ENCODE measurements at places on chromosomes 6 and 20.

DNA sequence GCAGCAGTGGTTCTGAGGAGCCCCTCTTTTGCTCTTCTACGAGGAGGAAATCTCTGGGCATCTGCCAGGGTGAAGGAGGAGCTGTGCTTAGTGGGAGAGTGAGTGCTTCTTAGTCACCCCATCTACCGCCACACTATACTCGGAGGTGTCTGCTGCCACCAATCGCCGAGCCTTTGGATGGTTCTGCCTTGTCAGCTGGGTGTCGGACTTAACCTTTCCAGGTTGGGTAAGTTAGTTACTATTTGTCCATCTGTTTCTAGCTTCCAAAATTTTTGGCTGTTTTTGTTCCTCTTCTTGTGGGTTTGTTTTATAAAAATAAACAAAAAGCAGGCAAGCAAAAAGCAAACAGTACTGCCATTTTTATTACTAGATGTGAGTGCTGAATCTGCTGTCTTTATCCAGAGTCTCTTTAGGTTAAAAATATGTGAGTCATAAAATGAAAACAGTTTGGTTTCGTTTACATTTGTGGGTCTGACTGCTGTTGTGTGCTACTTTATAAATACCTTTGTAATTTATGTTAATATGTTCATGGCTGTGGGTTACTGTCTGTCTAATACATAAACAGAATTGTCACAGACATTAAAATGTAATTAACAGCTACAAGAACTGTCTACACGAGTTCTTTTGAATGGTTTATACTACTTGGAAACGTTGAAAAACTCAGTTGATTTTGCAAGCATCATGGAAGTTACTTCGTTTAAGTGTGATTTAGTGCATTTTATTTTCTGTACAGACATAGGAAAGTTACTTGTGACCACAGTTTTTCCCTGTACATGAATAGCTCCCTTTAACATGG is 89.2 kb downstream of the ARID1B start:
- no peak overlapping the region for H3K27ac ChIP-seq
- peaks cover 16% of the 10 kb centered on the region for H3K4me1 ChIP-seq
- H3K4me3 ChIP-seq = no peak overlapping the region

GRCh38 chr6:25713824-25714223 is 40.7 kb upstream of the SLC17A4 start:
- H3K4me3 ChIP-seq = no peak overlapping the region

GRCh38 chr6:4577406-4577805 is 198.8 kb upstream of the CDYL start:
- no peak for DNase-seq
- H3K27ac ChIP-seq = no peak overlapping the region
- no peak overlapping the region for H3K4me3 ChIP-seq
- H3K36me3 ChIP-seq = no peaks in the 10 kb centered on the region

DNA sequence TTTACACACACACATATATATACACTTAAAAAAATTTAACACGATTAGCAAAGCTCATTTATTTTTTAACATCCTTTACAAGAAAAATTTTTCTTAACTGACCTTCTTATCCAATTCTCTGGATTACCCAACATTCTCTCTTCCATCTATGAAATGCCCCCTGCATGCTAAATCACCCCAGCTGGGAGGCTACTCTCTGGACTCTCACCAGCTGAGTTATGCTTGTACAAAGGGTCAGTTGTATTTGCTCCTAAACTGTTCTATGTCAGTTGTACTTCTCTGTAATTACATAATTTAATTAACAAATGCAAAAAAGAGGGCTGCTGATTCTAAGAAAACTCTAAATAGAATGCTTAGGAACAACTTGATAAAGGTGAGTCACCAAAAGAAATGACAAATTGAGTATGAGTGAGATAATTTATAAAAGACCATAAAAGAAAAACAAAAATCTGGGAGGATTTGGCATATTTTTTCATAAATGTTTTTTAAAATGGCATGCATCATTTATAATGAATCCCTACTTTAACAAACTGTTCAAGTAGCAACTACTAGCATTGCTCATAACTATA is 120.5 kb downstream of the KIF13A start:
- H3K36me3 ChIP-seq = no peaks in the 10 kb centered on the region
- no peak overlapping the region for H3K27ac ChIP-seq
- no peak for DNase-seq
- H3K4me1 ChIP-seq = no peaks in the 10 kb centered on the region
- no peaks in the 10 kb centered on the region for H3K27me3 ChIP-seq

- DNase-seq = no peak
- peak overlapping the region; percentile 44 for H3K27ac ChIP-seq
- peaks cover 9% of the 10 kb centered on the region for H3K36me3 ChIP-seq
- no peaks in the 10 kb centered on the region for H3K27me3 ChIP-seq
These were observed 8.3 kb upstream of the CDH26 start for GRCh38 chr20:59949911-59950310.

DNA sequence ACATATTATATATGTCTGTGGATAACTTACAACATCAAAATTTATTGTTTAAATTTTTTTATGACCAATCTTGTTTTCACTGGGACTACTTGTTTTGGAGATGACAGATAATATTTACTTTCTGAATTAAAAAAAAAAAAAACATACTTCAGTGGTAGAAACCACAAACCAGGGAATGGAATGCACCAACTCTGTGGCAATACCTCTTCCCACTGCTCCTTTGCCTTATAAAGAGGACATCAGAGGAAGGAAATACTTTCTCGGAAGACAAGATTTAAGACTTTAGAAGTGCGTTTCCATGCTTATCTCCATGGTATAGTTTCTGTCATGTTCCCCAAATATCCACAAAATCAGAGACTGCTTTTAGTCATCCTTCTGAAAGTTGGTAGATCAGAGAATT is 1241.1 kb upstream of the EYS start:
- no peaks in the 10 kb centered on the region for H3K36me3 ChIP-seq
- H3K4me1 ChIP-seq = no peaks in the 10 kb centered on the region
- H3K27me3 ChIP-seq = no peaks in the 10 kb centered on the region
- DNase-seq = no peak
- no peak overlapping the region for H3K4me3 ChIP-seq

DNA sequence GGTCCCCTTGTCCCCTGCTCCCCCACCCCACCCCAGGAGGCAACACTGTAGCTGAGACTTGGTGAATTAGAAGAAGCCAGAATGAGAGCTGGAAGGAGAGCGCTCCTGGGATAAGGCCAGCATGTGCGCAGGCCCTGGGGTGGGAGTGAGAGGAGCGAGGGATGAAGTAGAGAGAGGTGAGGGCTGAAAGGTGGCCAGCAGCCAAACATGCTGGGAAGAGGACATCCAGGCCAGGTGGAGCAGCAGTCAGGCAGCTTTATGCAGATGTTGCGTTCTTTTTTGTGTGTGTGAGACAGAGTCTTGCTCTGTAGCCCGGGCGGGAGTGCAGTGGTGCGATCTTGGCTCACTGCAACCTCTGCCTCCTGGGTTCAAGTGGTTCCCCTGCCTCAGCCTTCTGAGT is 2.2 kb upstream of the BPIFB1 start:
- H3K27ac ChIP-seq = no peak overlapping the region
- H3K4me3 ChIP-seq = no peak overlapping the region
- no peak for DNase-seq
- H3K4me1 ChIP-seq = no peaks in the 10 kb centered on the region
- no peaks in the 10 kb centered on the region for H3K27me3 ChIP-seq

DNA sequence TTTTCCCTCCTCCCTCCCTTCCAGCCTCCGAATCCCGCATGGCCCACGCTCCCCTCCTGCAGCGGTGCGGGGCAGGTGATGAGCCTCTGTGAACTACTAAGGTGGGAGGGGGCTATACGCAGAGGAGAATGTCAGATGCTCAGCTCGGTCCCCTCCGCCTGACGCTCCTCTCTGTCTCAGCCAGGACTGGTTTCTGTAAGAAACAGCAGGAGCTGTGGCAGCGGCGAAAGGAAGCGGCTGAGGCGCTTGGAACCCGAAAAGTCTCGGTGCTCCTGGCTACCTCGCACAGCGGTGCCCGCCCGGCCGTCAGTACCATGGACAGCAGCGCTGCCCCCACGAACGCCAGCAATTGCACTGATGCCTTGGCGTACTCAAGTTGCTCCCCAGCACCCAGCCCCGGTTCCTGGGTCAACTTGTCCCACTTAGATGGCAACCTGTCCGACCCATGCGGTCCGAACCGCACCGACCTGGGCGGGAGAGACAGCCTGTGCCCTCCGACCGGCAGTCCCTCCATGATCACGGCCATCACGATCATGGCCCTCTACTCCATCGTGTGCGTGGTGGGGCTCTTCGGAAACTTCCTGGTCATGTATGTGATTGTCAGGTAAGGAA is at the start of gene OPRM1:
TSS of gene OPRM1 (plus strand) at position 10 of the 612 bp plus-strand sequence. CDS start at position 315, 305 bp downstream.
- H3K4me3 ChIP-seq = no peak within 1 kb of the TSS
- no peak for DNase-seq
- H3K36me3 ChIP-seq = no peaks in the 10 kb centered on the region
- H3K27ac ChIP-seq = no peak within 1 kb of the TSS

DNA sequence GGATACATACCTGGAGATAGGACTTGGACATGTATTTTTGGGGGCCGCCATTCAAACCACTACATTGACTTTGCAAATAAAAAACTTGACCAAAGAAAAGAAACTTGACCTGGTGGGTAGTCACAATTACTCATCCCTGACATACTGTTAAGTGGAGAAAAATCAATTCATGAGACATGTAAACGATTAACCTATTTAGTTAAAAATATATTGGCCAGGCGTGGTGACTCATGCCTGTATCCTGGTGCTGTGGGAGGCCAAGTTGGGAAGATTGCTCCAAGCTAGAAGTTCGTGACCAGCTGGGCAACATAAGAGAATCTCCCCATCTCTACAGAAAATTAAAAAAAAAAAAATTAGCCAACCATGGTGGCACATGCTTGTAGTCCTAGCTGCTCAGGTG is 2.5 kb upstream of the SRSF12 start:
- no peak overlapping the region for H3K27ac ChIP-seq
- no peak overlapping the region for H3K4me3 ChIP-seq
- peaks cover 5% of the 10 kb centered on the region for H3K4me1 ChIP-seq
- no peak for DNase-seq

DNA sequence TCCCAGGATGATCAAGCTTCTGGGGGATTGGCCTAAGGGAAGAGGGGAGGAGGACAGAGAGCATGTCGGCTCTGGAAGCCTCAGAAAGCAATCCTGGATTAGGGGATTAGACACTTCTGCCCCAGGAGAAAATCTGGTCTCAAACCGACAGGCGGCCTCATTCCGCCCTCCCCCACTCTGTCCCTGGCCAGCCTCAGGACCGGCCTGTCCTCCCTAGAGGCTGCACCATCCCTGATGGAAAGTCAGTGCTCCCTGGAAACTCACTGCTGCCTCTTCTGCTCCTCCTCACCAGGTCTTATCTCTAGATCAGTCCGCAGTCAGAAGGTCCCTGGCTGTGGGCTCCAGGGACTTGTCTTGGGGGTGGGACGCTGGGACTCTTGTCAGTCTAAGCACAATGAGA is 905 bp upstream of the SLC12A5 start:
- H3K4me3 ChIP-seq = no peak overlapping the region
- no peak for DNase-seq
- peaks cover 43% of the 10 kb centered on the region for H3K27me3 ChIP-seq

- no peak for DNase-seq
- no peak overlapping the region for H3K4me3 ChIP-seq
These were observed 28.1 kb downstream of the ADGRF5 start for GRCh38 chr6:46893648-46894047.

- no peaks in the 10 kb centered on the region for H3K36me3 ChIP-seq
- H3K4me3 ChIP-seq = no peak overlapping the region
- no peak for DNase-seq
- peaks cover 13% of the 10 kb centered on the region for H3K4me1 ChIP-seq
- H3K27me3 ChIP-seq = no peaks in the 10 kb centered on the region
These were observed 44.1 kb upstream of the FUCA2 start for GRCh38 chr6:143555582-143555981.

GRCh38 chr6:35486005-35486925 is 10.6 kb downstream of the TEAD3 start:
- H3K4me3 ChIP-seq = no peak overlapping the region
- no peak for DNase-seq
- no peak overlapping the region for H3K27ac ChIP-seq

DNA sequence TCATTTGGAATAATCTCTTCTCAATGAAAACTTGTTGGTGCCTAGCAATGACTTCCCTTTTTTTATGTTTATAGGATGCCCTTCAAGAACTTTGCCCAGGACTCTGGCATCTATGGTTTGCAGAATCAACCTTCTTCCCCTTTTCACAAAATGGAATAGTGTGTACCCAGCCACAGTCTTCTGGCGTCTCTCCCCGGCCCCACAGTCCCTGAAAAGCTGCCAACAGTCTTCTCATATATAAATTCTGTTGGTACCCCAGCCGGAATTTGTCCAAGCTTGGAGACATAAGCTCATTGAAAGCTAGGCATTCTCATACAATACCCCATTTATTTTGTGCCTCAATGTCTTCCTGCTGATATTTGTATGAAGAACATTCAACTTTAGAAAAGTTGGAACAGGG is 26.4 kb upstream of the MCM3 start:
- no peak overlapping the region for H3K4me3 ChIP-seq
- H3K27ac ChIP-seq = no peak overlapping the region
- H3K36me3 ChIP-seq = no peaks in the 10 kb centered on the region
- peaks cover 26% of the 10 kb centered on the region for H3K4me1 ChIP-seq
- no peaks in the 10 kb centered on the region for H3K27me3 ChIP-seq
- no peak for DNase-seq

- H3K4me3 ChIP-seq = no peak overlapping the region
- no peaks in the 10 kb centered on the region for H3K27me3 ChIP-seq
- no peak overlapping the region for H3K27ac ChIP-seq
- no peaks in the 10 kb centered on the region for H3K36me3 ChIP-seq
- no peaks in the 10 kb centered on the region for H3K4me1 ChIP-seq
These were observed 196.6 kb downstream of the UST start for GRCh38 chr6:148943451-148943850.

DNA sequence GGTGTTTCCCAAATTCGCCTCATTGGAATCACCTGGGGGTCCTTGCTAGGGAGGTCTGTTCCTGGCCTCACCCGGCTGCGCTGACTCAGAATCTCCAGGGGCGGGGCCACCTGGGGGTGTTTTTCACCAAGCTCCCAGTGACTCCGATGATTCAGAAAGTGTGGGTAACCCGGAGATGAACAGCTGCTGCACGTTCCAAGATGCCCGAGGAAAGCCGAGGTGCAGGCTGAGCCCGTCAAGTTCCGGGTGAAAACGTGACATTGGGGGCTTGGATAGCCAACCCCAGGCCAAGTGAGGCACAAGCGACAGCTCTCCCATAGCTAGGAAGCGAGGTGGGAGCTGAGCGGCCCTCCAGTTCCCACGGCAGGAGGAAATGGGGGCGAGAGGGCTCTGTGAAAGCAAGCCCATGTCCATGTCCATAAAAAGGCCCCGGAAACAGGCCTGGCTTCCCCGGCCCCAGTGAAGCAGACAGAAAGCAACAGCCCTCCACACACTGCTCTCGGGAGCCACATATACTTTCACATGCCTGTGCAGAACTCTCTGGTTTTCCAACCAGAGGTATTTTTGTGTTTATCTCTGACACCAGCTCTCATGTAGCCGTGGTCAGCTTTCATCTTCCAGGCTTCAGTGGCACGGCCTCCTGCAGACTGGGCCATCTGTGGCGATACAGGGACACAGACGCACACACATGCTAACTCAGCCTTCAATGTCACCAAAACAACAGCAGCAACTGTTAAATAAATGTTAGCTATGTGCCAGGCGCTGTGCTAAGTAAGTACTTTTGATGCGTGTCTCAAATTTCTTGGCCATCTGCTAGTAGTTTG is 90.7 kb upstream of the CCDC28A start:
- H3K36me3 ChIP-seq = no peaks in the 10 kb centered on the region
- no peaks in the 10 kb centered on the region for H3K27me3 ChIP-seq
- H3K27ac ChIP-seq = no peak overlapping the region
- no peaks in the 10 kb centered on the region for H3K4me1 ChIP-seq
- no peak overlapping the region for H3K4me3 ChIP-seq
- no peak for DNase-seq
